T-helper 17 cell (primary cell): ENCODE measurements at places on chromosomes 1 and 21. TPM values are rescaled to one million over a fixed set of nuclear protein-coding genes. Genes with fewer than 3 reads are reported as not detected.

The KTI12 gene
- 23.2 TPM for total RNA-seq

DNA sequence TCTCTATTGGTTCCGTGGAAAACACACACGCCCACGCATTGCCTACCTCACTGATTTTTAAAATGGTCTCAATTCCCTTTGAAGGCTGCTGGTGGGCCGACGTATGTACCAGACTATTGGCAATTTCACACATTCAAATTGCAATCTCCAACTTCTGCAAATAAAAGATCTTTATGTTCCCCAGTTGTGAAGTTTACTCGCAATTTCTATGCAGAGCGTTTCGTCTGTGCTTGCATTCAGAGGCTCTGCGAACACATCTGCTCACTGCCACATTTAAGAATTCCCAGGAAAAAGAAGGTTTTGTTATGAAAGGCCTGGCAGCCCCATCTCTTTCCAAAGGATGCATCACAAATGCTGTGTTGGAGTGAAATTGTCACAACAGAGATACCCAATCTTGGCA lies 288.0 kb upstream of the KAZN start:
- no peak for DNase-seq

DNA sequence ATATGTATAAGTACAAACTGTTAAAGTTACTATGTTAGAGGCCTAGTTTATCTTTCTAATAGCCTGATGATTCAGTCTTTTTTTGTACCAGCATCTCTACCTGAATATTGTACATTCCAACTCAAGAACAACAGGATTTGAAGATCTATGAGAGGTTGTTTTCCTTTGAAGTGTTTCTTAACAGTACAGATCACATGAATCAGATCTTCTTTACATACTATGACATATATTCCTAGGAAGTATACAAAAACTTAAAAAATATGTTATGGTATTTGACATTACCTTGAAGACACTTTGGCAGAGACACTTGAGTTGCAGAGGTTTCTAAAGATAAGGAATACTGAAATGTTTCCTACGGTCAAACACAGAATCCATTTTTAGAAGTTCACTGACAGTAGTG lies 1280.9 kb downstream of the KCNT2 start:
- no peak for DNase-seq

GRCh38 chr1:64960731-64961130 lies 5.6 kb downstream of the JAK1 start:
- DNase-seq, result no peak

- DNase-seq, result no peak
Observed at GRCh38 chr21:42281181-42281680, 34.0 kb downstream of the TFF3 start.

DNA sequence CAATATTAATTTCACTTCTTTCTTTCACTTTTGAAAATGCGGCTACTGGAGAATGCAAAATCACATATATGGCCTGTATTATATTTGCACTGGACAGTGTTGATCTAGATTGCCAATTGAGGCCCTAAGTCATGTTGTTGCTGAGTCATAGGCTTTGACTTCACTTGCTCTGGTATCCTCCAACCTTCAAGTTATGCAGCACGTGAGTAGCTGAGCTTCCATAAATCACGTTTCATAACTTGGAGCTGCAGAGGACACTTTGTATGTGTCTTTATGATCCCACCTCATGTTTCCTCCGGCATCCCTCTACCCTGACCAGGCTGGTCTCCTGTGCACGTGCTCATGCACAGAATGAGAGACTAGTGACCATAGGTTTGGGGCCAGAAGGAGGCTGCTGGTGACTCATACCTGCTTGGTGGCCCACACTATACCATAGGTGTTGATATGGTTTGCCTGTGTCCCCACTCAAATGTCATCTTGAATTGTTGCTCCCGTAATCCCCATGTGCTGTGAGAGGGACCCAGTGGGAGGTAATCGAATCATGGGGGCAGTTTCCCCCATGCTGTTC lies 103.0 kb upstream of the TSPAN2 start:
- DNase-seq, result no peak

The SPATA46 gene
- total RNA-seq, result not detected

GRCh38 chr1:156422602-156423091 lies 53.6 kb downstream of the RHBG start:
- DNase-seq, result no peak

GRCh38 chr1:12601700-12602658 lies 16.0 kb downstream of the DHRS3 start:
- no peak for DNase-seq

DNA sequence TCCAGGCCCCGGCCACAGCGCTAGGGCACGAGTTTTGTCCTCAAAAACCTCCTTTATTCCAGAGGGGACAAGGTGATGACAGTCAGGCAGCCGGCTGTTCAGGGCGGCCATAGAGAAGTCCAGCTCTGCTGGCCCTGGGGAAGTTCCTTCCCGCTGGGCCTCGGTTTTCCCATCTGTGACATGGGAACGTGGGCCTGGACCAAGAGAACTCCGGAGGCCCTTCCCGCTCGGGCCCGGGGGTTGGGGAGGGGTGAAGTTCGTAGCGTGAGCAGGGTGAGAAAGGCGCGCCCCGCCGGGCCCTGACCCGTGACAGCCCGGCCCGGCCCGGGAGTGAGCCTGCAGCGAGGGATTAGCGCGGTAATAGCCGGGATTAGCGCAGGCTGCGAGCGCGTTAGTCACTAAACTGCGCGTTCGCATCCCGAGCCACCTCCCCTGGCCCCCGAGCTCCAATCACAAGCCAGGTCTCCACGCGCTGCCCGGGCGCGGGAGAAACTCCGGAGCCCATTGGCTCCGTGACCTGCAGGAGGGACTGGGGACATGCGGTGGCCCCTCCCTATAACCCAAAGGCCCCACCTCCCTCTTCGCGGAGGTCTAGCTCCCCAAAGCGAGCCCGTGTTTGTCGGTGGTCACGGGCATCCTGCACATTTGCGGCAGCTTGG lies 29.8 kb upstream of the PADI2 start:
- DNase-seq, result no peak

The MYOG gene
- total RNA-seq, result not detected

DNA sequence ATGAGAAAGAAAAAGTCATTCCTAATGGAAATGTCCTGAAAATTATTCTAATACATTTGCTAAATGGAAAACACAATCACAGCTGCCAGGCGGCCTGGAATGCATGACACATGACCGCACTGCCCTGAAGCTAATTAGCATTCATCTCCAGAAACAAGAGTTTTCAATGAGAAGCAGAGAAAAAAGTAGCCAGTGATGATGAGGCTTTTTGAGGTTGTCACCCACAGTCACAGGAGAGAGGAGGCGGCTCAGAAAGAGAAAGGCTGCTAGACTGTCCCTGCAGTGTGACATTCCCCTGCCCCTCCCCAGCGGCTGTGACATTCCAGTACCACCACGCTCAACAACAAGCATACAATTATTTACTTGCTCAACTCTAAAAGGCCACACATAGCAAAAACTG lies 122.9 kb upstream of the KRTAP19-8 start:
- DNase-seq, result no peak

The NTNG1 gene
- not detected for total RNA-seq

The SCYL3 gene
- 7.4 TPM for total RNA-seq

DNA sequence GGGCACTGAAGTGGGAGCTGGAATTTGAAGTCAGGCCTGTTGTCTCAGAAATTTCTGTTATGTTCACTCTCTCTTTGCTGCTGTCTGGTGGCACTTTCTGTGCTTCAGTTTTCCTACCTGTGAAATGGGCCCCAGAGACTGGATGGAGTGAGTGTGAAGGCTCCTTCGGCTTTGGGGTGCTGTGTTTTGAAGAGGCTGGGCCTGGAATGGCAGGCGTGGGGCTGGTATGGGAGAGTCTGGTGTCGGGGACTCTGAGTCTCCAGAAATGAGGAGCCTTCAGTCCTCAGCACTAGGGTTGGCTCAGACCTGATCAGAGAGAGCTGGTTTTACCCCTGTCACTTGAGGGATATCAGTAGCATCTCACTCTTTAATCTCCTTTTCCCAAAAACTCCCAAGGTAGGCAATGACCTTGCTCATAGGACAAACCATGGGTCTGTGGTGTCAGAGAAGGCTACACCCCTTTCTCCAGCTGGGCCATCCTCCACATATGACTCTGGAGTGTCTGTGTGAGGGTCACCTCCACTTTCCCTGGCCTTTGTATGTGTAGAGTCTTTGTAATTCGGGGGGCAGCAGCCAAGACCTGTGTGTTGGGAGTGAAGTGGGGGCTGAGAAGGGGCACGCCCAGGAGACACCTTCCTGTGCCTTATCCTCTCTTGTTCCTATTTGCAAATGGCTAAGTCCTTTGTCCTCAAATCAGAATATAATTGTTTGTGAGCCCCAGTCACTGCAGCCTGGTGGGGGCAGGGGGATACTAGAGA lies 279.9 kb downstream of the PTPRU start:
- DNase-seq, result no peak

The AADACL4 gene
- not detected for total RNA-seq

- no peak for DNase-seq
Observed at GRCh38 chr1:160114085-160114484, 1.5 kb upstream of the ATP1A2 start.

DNA sequence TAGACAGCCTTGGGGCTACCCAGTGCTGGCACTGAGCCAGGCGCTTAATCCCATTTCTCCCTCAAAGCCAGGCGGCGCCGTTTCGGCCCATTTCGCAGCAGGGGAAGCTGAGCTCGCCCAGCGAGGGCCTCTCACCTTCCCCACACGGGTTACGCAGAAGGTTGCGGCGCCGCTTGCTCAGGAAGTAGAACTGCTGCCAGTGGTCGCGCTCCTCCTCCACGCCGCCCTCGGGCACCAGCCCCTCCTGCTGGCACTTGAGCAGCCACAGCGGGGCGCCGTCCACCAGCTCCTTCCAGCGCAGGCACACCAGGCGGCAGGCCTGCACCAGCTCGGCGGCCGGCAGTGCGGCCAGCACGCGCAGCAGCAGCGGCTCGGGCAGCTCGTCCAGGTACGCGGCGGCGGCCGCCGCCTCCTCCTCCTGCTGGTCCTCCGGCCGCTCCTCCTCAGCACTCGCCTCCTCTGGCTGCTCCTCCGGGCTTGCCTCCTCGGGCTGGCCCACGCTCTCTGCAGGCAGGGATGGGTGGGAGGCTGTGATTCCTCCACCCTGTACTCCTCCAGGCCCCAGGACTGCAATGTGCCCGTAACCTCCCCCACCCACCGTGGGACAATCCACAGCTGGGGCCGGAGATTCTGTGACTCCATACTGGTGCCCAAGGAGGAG lies 3.8 kb downstream of the FBXO2 start:
- DNase-seq, result peak; percentile 62

The TNFRSF18 gene
- 47.9 TPM for total RNA-seq

DNA sequence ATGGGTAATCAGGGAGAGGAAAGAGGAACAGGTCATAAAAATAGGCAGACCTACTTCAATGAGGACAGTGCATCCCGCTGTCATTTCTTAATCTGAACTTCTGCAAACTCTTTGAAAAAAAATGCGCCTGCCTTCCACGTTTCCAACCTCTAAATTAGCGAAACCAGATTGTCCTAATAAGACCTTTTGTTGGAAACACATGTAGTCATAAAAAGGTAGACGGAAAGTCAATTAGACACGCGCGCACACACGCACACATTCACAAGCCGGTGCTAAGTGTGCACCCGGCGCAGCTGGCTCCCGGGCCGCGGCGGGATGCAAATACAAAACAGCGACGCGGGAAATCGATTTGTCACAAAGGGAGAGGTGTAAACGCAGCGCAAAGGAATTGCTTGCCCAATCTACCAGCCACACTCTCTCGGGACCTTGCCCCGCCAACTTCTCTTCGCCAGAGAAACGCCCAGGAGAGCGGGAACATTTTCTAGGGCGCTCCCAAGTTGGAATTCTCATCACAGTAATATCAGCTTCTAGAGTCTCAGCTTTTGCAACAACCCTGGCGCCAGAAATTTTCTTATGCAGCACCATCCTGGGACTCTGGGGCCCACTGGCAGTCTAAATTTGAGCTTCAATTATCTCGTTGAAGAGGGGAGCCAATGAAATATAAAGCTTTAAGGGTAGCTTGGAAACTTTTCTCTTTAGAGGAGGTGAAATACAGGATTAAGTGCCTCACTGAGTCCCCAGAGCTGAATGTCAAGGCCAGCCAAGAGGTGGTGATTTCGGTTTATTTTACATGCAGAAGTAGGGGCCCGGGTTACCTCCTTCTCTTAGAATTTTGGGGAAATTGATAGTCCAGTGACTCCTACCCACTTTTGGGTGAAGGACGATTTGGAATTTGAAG lies 4.5 kb downstream of the PRRX1 start:
- DNase-seq, result no peak

The NBPF6 gene
- not detected for total RNA-seq

DNA sequence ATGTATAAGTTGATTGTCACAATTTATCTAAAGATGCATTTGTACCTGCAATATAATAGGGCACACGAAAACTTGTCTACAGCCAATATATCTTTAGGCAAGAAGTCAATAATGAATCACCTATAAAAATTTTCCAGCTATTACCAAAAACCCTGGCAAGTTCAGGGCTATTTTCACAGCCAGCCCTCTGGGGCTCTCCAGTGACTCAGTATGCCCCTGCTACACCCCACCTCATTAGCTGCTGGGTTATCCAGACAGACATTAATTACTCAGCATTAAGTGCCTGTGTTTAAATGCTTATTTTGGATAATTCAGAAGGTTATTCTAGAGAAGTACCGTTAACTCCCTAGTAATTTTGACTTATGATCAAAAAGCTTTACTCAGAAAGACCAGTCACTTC lies 220.2 kb downstream of the TBX15 start:
- no peak for DNase-seq

The GJA8 gene
- not detected for total RNA-seq

DNA sequence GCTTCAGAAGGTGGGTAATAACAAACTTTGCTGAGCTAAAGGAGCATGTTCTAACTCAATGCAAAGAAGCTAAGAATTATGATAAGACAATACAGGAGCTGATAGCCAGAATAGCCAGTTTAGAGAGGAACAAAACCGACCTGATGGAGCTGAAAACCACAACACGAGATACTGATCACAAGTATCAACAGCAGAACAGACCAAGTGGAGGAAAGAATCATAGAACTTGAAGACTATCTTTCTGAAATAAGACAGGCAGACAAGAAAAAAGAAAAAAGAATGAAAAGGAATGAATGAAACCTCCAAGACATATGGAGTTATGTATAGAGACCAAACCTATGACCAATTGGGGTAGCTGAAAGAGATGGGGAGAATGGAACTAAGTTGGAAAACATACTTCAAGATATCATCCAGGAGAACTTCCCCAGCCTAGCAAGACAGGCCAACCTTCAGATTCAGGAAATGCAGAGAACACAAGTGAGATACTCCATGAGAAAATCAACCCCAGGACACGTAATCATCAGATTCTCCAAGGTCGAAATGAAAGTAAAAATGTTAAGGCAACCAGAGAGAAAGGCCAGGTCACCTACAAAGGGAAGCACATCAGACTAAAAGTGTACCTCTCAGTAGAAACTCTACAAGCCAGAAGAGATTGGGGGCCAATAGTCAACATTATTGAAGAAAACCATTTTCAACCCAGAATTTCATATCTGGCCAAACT lies 20.5 kb downstream of the CD84 start:
- DNase-seq, result no peak

GRCh38 chr1:199472018-199472417 lies 555.5 kb upstream of the NR5A2 start:
- DNase-seq, result no peak
